NCI-H1417 (cell line): ENCODE measurements at places on chromosomes 1 and 21.

GRCh38 chr1:19313636-19313959, 1.5 kb downstream of the SLC66A1 start:
- no peak for DNase-seq

DNA sequence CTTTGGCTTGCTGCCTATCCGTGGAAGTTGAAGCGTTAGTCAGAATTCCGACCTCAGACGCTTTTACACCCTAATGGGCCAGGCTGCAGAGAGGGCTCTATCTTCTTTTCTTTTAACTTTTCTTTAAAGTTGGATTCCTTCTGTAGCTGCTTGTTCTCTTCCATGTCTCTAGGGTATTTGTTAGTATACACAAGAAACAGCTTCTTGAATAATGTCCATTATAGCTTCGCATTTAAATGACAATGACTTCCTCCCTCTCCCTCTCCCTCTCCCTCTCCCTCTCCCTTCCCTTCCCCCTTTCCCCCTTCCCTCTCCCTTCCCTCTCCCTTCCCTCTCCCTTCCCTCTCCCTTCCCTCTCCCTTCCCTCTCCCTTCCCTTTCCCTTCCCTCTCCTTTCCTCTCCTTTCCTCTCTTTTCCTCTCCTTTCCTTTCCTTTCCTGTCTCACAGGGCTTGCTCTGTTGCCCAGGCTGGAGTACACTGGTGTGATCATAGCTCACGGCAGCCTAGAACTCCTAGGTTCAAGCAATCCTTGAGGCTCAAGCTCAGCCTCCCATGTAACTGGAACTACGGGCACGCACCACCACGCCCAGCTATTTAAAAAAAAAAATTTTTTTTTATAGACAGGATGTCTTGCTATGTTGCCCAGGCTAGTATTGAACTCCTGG, 33.0 kb downstream of the RIPPLY3 start:
- no peak for DNase-seq

DNA sequence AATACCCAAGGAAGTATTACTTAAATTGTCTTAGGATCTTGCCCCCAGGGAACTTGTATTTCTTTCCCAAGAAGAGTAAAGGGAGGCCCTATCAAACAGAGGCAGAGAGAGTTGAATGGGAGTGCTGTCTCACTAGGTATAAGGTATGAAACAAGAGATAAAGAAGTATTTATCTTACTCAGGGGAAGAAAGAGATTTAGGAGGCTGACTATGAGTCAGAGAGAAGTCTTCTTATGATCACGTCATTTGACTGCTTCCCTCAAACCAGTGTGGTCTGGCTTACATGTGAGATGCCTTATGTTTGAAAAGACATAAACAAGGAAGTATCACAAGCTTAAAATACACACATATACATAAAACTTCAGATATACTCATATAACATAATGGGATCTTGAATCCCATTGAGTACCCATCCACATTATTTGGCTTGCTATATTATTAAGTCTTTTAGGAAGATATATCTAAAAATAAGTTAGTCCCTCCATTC, 29.6 kb downstream of the DUSP10 start:
- DNase-seq = no peak

DNA sequence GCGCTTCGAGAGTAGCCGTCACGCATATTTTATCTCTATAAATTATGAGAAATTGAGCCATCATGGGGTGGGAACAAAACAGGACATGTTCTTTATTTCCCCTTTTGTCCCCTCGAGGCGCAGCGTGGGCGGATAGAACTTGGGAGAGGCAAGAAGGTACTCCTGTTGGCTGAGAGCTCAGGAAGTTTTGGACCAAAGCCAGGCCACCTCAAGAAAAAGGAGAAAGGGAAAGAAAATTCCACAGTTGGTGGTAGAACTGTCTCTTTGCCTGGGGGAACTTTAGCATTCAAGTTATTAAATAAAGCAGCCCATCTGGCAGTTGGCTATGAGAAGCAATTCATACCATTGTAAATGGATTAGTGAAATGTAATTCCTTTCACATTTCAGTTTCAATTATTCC, 76.4 kb upstream of the DSCAM start:
- DNase-seq = no peak

DNA sequence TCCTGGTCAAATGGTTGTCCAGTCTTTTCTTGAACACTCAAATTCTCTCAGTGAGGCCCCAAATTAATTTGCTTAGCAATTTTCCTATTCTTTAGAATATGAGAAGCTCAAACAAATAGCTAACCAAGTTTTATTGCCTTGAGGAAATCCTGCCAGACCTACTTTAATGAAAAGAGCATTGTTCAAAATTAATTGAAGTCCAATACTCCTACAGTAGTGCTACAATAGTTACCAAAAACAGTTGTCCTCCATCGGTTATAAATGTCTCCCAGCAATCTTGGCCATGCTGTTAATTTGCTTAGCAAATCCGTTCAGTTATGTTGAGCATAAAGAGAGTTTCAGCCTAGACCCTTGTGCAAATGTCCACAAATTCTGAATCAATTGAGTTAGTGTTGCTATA, 112.9 kb downstream of the MAB21L3 start:
- DNase-seq = no peak

- no peak for DNase-seq
These were observed 117.1 kb downstream of the ESRRG start for GRCh38 chr1:216606047-216606637.

GRCh38 chr1:174769961-174770549, 229.7 kb upstream of the CACYBP start:
- peak; percentile 80 for DNase-seq
